ENCODE measurements at places on chromosomes 2 and 18.

- no peak for DNase-seq
Observed at GRCh38 chr18:67901573-67901972, 385.1 kb upstream of the DSEL start.

DNA sequence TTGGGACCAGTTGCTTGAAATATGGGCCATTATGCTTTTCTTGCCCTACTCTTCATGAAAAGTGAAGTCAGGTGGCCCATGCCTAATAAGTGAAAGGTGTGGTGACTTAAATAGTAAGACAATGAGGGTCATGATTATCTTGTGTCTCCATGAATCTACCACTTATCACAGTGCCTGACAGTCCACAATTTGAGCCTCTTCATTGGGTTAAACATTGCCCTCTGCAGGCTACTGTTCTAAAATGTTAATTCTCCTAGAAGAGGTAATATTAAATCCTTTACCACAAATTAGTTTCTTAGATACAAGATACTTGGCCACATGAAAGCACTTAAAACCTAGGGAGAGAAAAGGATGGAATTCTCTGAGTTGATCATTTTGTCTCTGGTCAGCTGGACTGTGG lies 4.0 kb downstream of the EGR4 start:
- no peak for DNase-seq

- DNase-seq = no peak
Observed at GRCh38 chr2:66340521-66340920, 94.4 kb upstream of the MEIS1 start.

GRCh38 chr2:199926806-199927205 lies 15.7 kb downstream of the C2orf69 start:
- peak; percentile 28 for DNase-seq

DNA sequence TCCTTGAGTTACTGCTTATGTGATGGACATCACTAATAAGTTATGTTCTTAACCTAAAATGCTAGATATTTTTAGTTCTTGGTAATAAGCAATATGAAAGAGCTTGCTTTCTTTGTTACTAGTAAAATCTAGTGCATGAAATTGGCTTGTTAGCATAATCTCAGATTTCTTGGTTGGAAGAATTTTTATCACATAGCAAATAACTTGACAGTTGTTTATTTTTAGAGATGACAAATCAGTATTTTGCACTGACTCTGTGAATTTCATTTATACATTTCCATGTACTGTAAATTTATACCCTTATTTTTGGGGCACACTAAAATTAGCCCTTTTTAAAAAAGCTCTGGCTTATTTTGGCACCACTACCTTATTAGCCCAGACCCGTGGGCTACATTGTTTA lies 45.6 kb downstream of the LCLAT1 start:
- peak; percentile 67 for DNase-seq

GRCh38 chr18:68177807-68178702 lies 536.9 kb downstream of the TMX3 start:
- no peak for DNase-seq

DNA sequence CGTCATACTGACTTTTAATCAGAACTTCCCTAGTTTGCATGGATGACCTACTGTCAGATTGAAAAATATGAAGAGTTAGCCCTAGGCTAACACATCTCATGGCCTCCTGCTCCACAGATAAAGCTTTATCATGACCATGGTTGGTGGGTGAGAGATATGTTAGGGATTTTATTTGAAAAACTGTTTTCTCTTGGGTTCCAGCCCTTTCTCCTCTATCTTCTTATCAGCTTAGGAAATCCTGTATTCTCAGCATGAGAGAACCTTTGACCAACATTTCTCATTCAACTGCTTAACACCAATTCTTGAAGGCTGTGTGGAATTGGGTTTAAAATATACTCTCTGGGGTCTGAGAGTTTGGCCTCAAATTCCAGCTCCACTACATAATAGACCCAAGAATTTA lies 1407.0 kb upstream of the CELF4 start:
- DNase-seq = no peak

DNA sequence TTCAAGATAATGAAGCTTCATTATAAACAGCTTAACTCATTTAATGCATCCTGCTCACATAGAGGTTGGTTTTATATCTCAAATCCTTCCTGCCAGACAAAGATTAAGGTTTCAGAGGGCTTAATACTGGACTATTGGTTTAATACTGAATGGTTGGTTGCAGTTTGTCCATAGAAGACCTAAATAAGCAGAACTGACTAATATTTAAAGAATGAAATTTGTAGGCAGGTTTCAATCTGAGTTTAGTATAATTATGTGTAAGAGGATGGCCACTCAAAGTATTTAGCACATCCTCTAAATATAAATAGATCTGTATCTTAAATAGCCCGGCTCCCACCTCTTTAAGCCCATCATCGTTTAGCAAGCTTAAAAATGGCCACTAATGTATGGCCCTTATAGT lies 92.5 kb downstream of the EPB41L5 start:
- no peak for DNase-seq

DNA sequence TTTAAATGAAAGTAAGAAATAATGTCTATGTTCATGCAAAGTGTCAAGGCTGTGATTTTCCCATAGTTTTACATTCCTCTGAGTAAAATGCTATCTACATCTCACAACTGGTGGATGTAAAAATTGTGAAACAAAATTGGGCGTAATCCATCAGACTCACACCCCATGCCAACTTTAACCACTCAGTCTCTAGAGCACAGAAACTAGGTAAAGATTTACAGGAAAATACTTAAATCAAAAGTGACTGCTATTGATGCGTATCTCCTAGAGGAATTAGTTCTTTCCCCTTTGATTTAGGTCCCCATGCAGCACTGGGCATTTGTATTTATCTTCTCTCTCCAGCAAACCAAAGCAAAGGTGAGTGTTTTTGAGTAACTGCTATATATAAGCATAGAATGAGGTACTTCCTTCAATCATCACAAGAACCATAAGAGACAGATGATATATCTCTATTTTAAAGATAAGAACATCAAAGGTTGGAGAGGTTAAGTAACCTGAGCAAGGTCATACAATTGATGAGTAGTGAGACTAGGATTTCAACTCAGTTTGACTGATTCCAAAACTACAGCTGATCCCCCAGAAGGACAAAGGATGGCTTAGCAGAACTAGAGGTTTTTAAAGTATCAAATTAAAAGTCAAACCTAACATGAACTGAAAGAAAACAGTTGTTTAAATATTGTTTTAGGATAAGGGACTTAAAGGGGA lies 594.0 kb upstream of the ACVR2A start:
- peak; percentile 30 for DNase-seq

GRCh38 chr2:120763508-120763907 lies 27.8 kb downstream of the GLI2 start:
- no peak for DNase-seq

- DNase-seq = no peak
Observed at GRCh38 chr18:8795586-8796325, 90.4 kb downstream of the MTCL1 start.

GRCh38 chr2:117960231-117960630 lies 53.6 kb downstream of the CCDC93 start:
- no peak for DNase-seq

DNA sequence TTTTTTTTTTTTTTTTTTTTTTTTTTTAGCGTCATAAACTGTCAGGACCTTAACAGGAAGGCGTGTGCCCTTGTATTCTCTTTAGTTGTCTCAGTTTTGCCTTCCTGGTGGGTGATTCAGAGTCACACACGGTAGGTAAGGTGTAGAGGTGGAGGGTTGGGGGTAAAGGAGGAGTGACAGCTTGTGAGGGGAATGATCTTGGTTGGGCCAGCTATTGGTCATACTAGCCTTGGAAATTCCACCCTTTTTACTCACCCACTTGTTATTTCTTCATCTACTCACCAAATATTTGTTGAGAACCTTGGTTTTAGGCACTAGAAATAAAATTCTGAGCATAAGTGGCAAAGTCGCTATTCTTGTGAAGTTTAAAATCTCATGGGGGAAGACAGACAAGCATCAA lies 22.2 kb downstream of the SMIM21 start:
- DNase-seq = no peak

DNA sequence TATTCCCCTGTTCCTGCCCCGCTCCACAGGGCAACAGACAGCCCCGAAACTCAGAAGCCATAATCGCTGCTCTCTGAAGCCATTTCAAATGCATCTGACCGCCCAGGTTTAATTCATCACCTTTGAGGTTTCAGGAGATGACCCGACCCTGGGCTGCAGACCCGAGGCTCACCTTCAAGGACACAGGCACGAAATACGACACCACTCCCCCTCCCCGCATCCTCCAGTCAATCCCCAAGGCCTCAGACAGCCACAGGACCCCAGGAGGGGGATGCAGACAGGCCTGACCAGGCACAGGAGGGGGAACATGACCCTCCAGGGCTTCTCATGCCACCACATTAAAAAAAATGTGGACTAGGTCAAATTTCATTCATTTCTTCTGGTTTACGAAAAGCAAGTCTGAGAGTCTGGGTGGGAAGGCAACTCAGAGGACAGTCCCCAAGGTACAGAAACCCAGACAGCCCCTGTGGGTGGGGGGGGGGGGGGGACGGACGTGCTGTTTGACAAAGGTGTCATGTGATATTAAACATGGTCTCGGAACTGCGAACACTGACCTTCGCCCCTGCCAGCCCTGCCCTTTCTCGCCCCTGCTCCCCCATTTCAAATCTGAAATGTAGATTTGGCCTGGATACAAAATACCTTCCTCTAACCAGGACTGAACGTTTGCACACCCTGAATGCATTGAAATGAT lies 142.9 kb downstream of the BCL11A start:
- no peak for DNase-seq

DNA sequence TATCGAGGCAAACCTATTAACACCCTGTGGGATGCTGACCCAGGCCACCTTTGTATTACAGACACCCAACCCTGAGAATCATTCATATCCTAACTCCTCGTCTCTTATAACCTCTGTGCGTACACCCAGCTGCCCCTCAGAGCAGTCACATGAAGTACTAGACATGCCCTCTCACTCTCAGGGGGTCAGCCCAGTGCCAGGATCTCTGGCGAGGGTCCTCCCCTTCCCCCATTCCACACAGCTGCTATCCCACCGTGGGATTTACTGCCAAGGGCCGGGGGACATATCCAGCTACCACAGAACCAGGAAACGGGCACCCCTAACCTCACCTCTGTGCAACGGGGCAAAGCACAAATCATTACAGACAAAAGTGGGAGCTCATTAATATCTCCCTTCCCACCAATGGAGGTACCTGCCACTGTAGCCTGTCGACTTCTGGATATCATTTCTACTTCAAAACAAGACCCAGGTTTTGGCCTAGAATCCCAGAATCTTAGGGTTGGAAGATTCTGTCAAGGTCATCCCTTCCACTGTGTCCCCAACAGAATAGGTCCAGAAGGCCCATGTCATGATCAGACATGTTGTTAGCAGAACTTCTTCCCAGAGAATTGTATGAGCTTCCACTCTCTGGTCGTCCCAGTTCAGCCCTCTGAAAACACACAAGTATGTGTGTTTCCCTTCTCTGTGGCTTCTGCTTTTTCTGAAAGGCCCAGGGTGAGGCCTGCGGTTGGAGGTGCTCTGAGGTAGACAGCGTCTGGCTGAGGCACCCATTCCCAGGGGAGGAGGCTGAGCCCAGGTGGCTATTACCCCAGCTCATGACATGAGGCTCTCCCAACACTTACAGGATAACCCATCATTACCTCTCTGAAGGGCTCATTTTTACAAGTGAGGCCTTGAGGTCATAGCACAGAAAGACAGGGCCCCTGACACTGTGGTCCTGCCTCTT lies 1.7 kb downstream of the TMBIM1 start:
- DNase-seq = no peak

GRCh38 chr18:5890331-5891183 lies 4.8 kb downstream of the TMEM200C start:
- peak; percentile 72 for DNase-seq

DNA sequence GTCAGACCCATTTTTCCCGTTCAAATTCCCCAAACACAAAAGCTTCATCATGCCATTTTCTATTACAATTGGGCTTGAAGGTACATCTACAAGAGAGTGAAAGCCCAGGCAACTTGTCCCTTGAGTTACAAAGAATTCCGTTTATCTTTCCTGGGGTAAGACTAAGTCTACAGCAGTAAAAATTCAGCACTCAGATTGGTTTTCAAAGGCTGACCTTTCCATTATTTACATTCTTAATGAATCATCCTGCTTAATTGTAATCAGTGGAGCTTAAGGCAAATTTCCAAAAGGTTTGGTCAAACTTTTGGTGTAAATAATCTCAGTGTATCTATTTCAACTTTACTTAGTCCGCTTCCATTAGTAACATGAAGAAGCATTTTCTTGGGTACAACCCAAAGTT lies 33.4 kb upstream of the ST3GAL5 start:
- DNase-seq = no peak

DNA sequence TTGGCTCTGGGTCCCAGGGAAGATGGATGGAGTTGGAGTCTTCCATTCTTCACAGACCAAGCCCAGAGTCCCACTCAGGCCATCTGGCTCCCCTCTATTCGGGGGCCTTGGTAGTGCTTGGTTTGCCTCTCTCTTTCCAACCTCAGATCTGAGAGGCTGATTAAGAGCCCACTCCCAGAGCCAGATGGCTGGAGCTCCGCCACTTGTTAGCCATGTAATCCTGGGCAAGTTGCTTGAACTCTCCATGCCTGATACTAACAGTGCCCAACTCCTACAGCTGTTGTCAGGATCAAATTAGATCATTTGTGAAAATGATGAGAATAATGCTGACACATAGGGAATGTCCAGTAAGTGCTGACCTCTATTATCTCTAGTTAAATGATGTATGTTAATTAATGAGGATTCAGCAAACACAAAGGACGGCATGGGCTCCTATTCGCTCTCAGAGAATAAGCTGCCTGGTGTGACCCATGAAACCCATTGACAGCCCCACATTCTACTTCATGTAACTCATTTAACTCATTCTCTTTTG lies 46.6 kb upstream of the SLC14A1 start:
- no peak for DNase-seq

DNA sequence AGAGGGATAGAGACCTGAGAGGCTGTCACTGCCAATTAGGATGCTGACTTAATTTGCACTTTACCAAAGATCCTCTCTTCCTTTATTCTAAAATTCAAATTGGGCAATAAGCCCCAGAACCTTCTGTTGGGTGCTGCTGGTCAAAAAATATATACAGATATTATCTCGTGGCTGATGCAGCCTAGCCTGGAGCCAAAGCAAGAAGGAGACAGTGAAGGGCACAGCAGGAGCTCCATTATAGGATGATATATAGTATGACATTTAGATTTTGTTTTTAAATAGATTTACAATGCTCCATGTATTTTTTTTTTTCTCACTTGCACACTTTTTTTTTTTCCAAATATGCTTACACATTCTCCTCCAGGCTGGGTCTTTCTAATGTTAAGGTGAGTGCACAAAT lies 579.3 kb downstream of the PIK3C3 start:
- no peak for DNase-seq

DNA sequence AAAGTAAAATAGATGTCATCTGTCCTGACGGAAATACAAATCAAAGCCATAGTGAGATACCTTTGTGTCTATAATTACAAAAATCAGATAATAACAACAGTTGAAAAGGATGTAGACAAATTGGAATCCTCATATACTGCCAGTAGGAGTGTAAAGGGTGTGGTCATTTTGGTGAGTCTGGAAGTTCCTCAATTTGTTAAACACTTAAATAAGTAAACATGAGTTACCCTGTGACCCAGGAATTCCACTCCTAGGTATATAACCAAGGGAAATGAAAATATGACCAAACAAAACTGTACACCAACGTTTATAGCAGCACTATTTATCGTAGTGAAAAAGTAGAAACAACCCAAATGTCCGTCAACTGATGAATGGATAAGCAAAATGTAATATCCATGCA lies 24.0 kb downstream of the R3HDM1 start:
- DNase-seq = no peak
